ENCODE measurements at places on chromosomes 11 and 22.

DNA sequence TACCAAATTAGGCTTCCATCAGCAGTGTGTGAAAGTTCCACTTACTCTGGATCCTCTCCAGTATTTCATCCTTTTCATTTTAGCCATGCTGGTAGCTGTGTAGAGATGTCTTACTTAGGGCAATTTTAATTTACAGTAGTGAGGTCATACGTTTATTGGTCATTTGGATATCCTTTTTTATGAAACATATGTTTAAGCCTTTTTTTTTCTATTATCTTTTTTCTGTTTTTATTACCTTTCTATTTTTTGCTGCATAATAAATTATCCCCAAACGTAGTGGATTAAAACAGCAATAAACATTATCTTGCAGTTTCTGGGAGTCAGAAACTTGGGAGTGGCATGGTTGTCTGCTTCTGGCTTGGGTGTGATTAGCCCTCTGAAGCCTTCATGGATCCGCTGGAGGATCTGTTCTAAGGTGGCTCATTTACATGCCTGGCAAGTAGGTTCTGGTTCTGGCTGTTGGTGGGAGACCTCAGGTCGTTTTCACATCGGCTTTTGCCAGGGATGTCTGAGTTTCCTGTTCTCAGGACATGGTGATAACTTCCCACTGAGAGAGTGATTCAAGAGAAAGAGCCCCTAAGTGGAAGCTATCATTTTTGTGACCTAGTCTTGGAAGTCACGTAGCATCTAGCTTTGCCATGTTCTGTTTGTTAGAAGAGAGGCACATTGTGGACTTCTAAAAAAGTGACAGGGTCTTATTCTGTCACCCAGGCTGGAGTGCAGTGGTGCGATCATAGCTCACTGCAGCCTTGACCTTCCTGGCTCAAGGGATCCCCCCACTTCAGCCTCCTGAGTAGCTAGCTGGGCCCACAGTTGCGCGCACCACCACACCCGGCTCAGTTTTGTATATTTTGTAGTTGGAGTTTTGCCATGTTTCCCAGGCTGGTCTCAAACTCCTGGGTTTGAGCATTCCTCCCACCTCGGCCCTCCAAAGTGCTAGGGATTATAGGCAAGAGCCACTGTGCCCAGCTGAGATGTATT lies 38.6 kb downstream of the PPP6R3 start:
- no peak for DNase-seq

GRCh38 chr22:41983513-41984405 lies 14.5 kb downstream of the SEPTIN3 start:
- DNase-seq = no peak

- no peak for DNase-seq
Observed at GRCh38 chr11:85182441-85183387, 444.4 kb downstream of the DLG2 start.

DNA sequence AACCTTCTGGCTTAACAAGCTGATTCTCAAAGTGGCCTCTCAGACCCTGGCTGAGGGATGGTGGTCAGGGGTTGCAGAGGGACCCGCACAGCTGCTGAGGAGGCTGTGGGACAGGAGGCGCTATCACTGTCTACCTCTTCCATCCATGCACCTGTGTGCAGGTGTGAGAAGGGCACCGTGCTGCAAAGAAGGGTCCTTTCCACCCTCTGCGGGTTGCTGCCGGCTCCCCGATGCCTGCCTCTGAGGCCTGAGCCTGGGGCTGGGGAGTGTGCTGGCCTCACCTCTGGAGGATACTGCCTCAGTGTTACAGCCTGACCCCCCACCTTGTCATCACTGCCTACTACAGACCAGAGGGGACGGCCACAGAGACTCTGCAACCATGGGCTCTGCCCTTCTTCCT lies 66.1 kb upstream of the B3GAT1 start:
- no peak for DNase-seq

- no peak for DNase-seq
Observed at GRCh38 chr11:128929468-128929867, 13.2 kb downstream of the TP53AIP1 start.

DNA sequence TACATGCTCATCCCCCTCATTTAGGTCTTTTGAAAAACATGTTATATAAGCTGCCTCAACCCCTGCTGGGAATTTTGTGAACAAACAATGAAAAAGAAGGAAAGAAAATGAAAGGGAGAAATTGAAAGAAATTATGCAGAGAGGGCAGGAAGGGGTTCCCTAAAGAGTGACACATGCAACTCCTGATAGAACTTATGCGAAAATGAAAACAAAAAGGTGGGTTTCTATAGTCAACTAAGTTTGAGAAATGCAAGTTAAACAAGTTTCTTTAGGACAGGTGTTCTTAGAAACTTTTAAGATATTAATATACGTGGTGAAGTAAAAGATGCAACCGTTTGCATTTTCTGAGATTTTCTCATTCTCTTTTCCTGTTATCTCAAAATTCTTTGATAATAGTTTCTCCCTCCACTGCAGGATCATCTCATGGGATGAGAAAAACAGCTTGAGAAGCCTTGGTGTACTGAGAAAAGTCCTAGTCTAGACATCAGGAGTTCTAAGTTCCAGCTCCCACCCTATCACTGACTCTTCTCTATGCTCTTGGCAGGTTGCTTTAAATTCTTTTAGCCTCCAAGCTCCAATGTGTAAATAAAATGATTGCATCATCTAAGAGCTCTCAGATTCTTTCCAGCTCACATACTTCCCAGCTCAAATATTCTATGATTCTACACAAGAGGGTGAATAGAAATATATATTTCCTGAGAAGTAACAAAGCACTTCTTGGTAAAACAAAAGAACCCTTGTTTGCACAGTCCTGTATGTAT lies 109.2 kb downstream of the FAM76B start:
- DNase-seq = no peak

GRCh38 chr11:43689167-43689566 lies 8.6 kb downstream of the HSD17B12 start:
- DNase-seq = no peak

All from left ventricle myocardium inferior (tissue), 1 donor.